ENCODE measurements at places on chromosomes 4 and X.

- DNase-seq: no peak
These were observed 71.8 kb downstream of the AFAP1 start for GRCh38 chr4:7867701-7868435.

DNA sequence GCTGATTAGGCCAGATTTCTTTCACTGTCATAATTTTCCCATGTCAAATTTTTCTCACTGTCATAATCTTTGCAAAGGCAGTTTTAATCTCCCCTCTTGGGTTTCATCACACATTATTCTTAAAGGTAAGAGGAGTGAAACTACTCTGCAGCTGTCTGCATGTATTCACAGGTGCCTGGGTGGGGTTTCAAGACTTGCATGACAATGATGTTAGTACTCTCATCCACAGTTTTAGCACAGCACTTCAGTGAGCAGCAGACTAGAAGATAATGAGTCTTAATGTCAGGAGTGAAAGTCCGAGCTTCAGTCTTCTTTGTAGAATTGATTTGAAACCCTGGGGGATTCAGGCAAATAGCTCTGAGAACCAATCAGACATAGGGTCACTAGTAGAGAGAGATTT, 182.5 kb upstream of the GALNT7 start:
- no peak for DNase-seq

GRCh38 chr4:73387552-73387951, 16.5 kb upstream of the ALB start:
- no peak for DNase-seq

DNA sequence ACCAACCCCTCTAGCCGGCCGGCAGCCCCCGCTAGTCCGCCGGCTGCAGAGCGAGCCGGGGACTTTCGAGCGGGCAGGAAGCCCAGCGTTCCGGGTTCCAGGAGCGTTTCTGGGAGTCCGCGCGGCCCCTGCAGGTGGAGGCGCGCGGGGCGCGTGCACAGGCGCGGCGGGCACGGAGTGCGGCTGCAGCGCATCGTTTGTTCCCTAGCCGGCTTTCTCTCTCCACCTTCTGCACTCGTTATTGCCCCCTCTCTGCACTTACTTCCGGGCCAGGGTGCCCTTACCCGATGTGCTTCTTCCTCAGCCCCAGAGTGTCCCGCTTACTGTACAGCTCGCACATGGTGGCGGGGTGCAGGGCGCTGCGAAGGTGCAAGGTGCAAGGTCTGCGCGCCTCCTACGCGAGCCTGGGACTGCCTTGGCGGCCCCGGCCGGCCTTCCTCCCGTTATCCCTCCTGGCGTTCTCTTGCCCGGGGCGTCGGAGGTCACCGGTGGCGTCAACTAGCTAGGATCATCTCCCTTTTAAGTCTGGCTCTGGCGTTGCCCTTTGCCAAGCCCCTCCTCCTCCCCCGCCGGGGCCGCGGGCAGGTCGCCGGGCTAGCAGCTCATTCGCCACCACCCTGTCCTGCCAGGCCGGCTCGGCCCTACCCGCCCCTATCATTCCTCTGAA, at the start of gene ETNPPL:
Gene ETNPPL, minus strand, starts transcription at position 495 of the 667 bp plus-strand sequence. Its CDS starts 155 bp downstream, at position 340.
- no peak for DNase-seq

GRCh38 chr4:76624241-76624681, 189.2 kb downstream of the SHROOM3 start:
- DNase-seq: no peak
